ENCODE measurements at places on chromosomes 4 and X. TPM values are rescaled to one million over a fixed set of nuclear protein-coding genes. Genes with fewer than 3 reads are reported as not detected.

ARHGAP36 gene
- total RNA-seq: 0.11 TPM

TLR10 gene
- 0.06 TPM for total RNA-seq

STK32B gene
- 0.43 TPM for total RNA-seq

ATP1B4 gene
- 0.41 TPM for total RNA-seq

PAGE2 gene
- total RNA-seq: not detected

MAGEA2B gene
- not detected for total RNA-seq

KIT gene
- 1.6 TPM for total RNA-seq

DCAF8L2 gene
- not detected for total RNA-seq

CYBB gene
- total RNA-seq: 42.1 TPM

FAM3A gene
- total RNA-seq: 57.5 TPM

SPANXD gene
- not detected for total RNA-seq

RELL1 gene
- total RNA-seq: 19.3 TPM

PLAC8 gene
- 2.8 TPM for total RNA-seq

NSUN7 gene
- total RNA-seq: 4.4 TPM

GALNT7 gene
- total RNA-seq: 8.5 TPM

SH3RF1 gene
- 7.9 TPM for total RNA-seq

CLTRN gene
- 0.29 TPM for total RNA-seq

USP17L30 gene
- not detected for total RNA-seq

CT47B1 gene
- total RNA-seq: not detected

IL1RAPL1 gene
- 2.5 TPM for total RNA-seq

PPP1R2C gene
- total RNA-seq: not detected

MAGEB17 gene
- total RNA-seq: not detected

ARHGAP4 gene
- 15.0 TPM for total RNA-seq

IDUA gene
- total RNA-seq: 17.4 TPM

GPRIN3 gene
- 10.3 TPM for total RNA-seq

XAGE2 gene
- total RNA-seq: not detected

CSAG2 gene
- total RNA-seq: not detected

SPATA4 gene
- total RNA-seq: 0.23 TPM

FAM236C gene
- not detected for total RNA-seq

NPY2R gene
- total RNA-seq: not detected

MAGEA1 gene
- total RNA-seq: not detected

GPRASP1 gene
- total RNA-seq: 22.8 TPM

DDX53 gene
- total RNA-seq: not detected

SULT1B1 gene
- total RNA-seq: 0.97 TPM

FOXP3 gene
- not detected for total RNA-seq

CLDN34 gene
- not detected for total RNA-seq

IL2RG gene
- total RNA-seq: 1.0 TPM

HDX gene
- 5.1 TPM for total RNA-seq

POU4F2 gene
- not detected for total RNA-seq

RPL9 gene
- 708 TPM for total RNA-seq

MEPE gene
- not detected for total RNA-seq

SUPT20HL1 gene
- not detected for total RNA-seq

LONRF3 gene
- total RNA-seq: 8.2 TPM

ELMOD2 gene
- total RNA-seq: 18.1 TPM

FGFBP2 gene
- 6.3 TPM for total RNA-seq

GAGE12J gene
- not detected for total RNA-seq

CRLF2 gene
- total RNA-seq: not detected

ARR3 gene
- total RNA-seq: not detected

MAGEA11 gene
- total RNA-seq: not detected
